ENCODE measurements at places on chromosomes 2 and 18.

DNA sequence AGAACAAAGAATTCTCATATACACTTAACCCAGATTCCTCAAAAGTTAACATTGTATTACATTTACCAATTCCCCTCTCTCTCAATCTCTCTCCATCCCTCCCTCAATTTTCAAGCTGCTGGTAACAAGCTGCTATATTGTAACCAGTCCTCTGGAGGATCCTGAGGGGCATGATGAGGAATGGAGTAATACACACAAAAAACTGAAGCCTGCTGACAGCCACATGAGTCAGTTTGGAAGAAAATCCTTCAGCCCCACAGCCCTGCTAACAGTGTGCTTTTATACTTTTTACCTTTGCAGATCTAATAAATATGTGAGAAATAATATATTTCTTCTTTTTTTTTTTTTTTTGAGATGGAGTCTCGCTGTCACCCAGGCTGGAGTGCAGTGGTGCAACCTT lies 165.7 kb upstream of the RAB12 start:
- no peak for DNase-seq

GRCh38 chr18:57890266-57890665 lies 87.2 kb upstream of the ATP8B1 start:
- no peak for DNase-seq

DNA sequence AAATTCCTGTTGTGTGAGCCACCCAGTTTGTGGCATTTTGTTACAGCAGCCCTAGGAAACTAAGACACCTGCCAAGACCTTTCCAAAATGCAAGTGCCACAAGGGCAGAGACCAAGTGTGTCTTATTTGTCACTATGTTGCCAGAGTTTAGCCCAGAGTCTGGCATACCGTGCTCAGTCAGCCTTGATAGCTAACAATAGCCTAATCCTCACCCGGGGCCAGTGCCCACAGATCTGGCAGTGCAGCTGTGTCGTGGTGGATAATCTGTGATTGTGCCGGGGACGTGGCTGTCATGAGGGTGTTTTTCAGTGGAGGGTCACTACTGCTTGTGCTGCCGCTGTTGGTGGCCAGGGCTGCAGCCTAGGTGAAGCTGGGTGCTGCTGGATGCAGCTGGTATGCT lies 53.5 kb downstream of the MEP1B start:
- no peak for DNase-seq

DNA sequence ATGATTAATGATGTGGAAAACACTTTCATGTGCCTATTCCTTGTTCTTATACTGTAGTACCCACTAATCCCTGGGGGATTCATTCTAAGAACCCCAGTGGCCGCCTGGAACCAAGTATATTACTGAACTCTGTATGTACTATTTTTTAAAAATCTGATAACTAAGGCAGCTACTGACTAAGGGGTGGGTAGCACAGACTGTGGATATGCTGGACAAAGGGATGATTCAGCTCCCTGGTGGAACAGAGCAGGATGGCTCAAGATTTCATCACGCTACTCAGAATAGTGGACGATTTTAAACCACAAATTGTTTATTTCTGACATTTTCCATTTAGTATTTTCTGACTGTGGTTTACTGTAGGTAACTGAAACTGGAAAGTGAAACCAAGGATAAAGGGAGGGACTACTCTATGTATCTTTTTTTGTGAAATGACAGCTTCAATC lies 41.8 kb upstream of the CDC42EP3 start:
- DNase-seq: no peak

DNA sequence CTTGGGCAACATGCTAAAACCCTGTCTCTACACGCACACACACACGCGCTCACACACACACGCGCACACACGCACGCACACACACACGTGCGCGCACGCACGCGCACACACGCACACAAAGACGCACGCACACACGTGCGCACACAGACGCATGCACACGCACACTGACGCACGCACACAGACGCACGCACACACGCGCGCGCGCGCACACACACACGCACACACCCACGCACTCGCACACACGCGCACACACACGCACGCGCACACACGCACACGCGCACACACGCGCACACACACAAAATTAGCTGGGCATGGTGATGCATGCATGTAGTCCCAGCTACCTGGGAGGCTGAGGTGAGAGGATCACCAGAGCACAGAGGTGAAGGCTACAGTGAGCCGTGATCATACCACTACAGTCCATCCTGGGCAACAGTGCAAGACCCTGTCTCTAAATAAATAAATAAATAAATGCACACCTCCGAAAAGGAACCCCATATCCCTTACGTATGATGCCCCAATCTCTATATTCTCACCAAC lies 8.1 kb upstream of the IAH1 start:
- DNase-seq: no peak

- DNase-seq: no peak
Measured at GRCh38 chr2:61173116-61173515, 11.1 kb downstream of the C2orf74 start.

GRCh38 chr2:124538549-124538948 lies 513.5 kb downstream of the CNTNAP5 start:
- no peak for DNase-seq

DNA sequence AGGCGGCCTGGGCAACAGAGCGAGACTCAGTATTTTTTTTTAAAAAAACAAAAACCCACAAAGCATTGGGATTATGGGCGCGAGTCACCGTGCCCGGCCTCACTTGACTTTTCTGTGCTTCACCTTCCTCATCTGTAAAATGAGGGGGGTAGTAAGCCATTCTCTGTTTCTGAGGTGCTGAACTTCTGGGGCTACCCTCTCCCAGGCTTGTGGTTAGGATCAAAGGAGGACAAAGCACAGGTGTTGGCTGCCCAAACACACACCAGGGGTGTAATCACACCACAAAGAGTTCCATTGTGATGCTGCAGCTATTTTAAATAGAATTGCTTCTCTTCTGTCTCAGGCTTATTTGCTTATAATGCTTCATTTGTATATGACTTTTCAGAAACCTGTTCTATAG lies 35.8 kb upstream of the INHBB start:
- no peak for DNase-seq

DNA sequence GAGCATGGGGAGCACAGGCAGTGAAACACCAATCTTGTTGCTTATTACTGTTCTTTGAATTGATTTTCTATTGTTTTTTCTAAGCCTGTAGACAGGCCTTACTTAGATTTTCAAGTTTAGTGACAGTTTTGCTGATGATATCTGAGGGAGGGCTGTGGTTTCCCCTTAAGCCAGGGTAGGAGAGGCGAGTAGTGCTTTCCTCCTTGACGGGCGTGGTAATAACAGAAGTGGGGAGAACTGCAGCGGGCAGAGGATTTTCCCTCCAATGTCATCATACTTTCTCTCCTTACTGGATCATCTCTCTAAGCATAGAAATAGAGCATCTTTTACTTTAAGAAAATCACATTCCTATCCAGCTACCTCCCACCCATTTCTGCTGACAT lies 314.4 kb downstream of the ALK start:
- no peak for DNase-seq

GRCh38 chr2:240888130-240888889 lies 7.6 kb downstream of the MAB21L4 start:
- no peak for DNase-seq

DNA sequence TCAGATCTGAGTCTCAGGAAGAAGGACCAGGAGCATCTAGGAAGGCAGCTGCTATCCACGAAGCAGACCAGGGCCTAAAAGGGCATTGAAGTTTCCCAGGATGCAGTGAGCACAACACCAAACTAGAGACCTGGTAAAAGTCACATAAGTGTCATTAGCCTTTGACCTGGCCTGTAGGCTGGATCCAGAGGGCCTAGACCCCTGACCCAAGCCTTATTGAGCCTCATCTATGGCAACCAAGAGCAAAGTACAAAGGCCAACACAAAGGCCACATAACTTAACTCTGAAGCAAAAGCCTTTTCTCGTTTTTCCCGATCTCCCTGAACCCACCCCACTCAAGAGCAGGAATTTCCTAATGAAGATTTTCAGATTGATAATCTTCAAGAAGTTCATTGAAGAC lies 127.3 kb upstream of the SRD5A2 start:
- DNase-seq: no peak

DNA sequence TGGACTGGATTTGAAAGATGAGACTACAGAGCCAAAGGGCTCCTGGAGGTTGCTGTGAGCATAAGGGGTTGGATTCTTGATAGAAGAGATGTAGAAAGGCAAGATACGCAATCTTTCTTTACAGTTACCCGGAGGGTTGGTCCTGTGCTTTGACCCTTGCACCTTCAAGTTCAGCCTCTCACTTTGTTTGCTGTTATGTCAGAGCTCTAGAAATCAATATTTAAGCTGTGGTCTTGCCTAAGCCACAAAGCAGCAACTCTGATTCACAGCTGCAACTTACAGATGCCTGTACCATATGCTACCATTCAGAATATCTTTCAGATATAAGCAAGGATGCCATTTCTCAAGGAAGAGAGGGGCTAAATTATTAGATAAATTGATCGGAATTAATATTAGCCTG lies 943.1 kb upstream of the LRRTM1 start:
- no peak for DNase-seq

- no peak for DNase-seq
Measured at GRCh38 chr2:106843001-106843909, 42.7 kb downstream of the ST6GAL2 start.

DNA sequence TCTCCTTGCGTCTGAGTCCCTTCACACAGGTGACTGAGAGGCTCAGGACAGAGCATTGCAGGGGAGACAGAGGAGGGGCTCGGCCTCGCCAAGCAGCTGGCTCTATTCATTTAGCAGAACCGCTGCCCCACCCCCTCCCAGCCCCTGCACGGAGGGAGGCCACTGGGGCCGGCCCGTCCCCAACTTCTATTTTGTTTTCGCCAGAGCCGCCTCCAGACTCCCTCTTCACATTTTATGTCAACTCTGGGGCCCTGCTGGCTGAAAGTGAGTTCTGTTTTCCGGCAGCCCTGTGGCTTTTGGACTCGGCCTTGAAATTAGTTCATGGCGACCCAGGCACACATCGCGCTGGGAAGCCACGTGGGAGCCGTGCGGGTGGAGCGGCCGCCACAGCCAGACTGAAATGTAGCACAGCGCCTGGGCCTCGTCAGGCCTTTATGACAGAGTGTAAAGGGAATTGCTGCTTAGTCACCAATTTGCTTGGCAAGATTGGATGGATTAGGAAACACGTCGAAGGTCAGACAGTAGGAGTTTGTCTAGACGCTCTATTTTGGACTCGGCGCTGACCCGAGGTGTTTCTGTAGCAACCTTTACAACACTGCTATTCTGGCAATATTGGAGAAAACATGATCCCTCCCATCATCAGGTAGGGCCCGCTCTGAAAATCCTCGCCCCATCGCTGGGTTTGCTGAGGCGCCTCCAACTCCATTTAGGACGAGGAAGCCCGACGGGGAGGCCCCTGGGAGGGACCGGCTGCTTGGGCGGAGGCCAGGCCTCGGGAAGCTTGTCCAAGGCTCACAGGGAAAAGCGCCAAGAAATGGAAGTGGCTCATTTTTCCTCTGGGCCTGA lies 90.7 kb upstream of the CTDP1 start:
- no peak for DNase-seq

DNA sequence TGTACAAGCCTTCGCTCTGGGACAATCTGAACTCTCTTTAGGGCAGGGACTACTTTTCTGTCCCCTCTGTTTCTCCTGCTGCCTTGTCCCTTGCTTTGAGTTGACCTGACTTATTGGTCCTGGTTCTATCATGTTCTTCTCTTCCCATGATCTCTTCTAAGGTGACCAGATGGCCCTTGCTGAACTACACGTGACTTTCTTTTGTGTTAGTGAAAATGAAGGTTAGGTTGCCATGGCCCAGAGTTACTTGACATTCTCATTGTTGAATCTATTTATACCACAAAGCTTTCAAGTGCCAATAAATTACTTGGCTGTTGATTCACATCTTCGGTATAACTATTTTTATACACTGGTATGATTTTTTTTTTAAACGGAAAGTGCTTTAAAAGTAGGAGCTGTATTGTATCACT lies 24.4 kb downstream of the MRPL33 start:
- DNase-seq: no peak

- DNase-seq: peak; percentile 67
Measured at GRCh38 chr2:29502460-29502911, 387.3 kb downstream of the CLIP4 start.

DNA sequence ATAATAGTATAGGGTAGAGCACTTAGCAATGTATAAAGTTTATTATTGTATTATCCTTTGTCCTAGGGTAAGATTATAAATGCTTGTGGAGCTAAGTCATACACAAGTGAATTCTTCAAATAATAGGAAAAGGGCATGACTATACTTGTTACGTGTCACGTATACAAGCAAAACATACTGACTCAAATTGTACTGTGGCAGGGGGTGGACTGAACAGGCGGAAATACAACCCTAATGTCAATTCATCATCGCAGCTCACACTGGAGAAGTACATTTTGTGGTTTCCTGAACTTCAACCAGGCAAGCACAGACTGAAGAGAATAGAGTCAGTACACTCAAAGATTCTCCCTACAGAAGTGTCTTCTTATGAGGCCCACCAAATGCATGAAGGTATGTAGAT lies 201.0 kb downstream of the MBD2 start:
- no peak for DNase-seq

- no peak for DNase-seq
Measured at GRCh38 chr2:184504252-184504651, 94.1 kb upstream of the ZNF804A start.

- peak; percentile 68 for DNase-seq
Measured at GRCh38 chr2:217902379-217903141, 100.2 kb downstream of the TNS1 start.

DNA sequence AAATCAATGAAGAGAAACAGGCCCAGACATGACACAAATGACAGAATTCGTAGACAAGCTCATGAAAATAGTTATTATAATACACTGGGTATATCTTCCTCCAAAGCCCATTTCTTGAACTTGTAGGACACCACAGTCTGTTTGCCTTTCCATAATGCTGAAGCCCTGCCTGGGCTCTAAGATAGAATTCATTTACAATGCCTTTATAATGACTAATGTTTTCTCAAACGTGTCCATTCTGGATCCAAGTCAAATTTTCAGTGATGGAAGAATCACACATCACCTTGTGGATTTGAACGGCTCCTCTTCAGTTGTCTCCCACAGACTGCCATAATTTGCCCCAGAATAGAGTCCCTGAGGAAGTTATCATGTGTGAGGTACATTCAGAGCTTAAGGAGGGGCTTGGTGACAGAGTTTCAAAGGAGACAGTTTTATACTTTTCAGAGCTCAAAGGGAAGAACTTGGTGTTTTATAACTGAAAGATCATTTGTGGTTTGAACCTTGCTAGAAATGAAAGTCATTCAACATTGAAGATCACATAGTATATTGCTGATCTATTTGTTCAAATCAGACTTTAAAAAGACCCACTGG lies 38.2 kb downstream of the CASP8 start:
- DNase-seq: no peak
